Right lobe of liver (tissue), 6 donors: ENCODE measurements at places on chromosomes 3 and 15. TPM values are rescaled to one million over a fixed set of nuclear protein-coding genes. Genes with fewer than 3 reads are reported as not detected.

GRCh38 chr15:50624616-50625168 is 61.9 kb downstream of the TRPM7 start:
- DNase-seq: no peak

DNA sequence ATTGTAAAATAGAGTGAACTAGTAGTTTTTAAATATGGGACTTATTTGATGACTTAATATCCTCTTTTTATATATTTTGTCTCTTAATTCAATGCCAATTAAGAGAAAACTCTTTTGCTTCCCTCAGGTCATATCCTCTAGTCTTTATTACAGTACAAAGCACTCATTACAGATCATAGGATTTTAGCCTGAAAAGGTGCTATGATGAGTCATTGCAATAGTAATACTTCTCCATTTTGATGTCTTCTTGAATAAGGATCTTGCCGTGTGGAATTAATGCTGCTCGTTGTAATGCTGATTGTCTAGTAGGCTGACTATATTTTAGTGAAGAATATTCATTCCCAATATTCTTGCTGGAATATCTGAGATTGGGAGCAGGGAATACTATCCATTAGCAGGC is 612.2 kb upstream of the GOLIM4 start:
- DNase-seq: no peak

GRCh38 chr15:53378096-53378800 is 381.2 kb downstream of the WDR72 start:
- DNase-seq: no peak

DNA sequence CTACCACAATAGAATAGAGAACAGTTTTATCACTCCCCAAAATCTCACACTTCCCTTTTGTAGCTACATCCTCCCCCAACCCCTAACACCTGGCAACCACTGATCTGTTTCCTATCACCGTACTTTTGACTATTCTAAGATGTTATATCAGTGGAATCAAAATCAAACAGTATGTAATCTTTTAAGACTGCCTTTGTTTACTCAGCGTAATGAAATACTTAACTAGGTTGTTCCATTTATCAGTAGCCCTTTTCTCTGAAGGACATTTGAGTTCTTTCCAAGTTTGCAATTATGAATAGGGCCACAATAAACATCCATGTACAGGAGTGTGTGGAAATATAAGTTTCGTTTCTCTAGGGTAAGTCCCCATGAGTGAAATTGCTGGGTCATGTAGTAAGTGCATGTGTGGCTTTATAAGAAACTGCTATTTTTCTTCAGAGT is 372.3 kb downstream of the SV2B start:
- no peak for DNase-seq

- DNase-seq: no peak
Measured at GRCh38 chr15:63575312-63575711, 21.9 kb upstream of the FBXL22 start.

DNA sequence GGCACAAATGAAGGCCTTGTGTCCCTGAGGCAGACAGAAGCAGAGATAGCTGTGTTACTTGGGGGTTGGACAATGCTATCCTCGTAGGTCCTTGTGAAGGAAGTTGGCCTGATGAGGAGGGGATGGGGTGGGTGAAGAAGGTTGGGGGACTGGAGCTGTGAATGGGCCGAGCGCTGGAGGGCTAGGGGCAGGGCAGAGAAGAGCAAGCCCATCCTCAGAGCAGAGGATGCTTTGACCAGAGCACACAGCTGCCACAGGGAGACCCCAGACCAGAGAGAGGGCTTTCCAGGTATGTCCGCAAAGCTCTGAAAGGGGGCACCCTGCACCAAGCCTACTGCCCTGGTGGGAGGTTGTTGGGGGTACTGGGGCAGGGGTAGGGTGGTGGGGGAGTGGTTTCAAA is 5.7 kb upstream of the TBC1D2B start:
- no peak for DNase-seq

DNA sequence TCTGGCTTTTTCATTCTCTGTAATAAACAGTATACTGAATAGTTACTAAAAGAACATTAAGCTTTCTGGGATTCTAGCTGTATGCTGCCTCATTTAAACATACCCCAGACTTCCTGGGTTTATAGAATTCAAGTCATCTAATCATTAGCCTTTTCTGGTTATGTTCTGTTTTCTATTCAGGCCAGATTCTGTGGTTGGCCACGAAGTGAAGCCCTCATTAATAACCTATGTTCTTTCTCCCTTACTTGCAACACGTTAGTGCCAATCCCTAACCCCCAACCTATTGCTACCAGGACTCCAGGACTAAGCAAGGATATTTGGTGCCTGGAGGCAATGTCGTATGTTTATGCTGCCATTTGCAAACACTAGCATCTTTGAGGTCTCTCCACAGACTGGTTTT is 28.6 kb upstream of the MTMR10 start:
- DNase-seq: no peak

DNA sequence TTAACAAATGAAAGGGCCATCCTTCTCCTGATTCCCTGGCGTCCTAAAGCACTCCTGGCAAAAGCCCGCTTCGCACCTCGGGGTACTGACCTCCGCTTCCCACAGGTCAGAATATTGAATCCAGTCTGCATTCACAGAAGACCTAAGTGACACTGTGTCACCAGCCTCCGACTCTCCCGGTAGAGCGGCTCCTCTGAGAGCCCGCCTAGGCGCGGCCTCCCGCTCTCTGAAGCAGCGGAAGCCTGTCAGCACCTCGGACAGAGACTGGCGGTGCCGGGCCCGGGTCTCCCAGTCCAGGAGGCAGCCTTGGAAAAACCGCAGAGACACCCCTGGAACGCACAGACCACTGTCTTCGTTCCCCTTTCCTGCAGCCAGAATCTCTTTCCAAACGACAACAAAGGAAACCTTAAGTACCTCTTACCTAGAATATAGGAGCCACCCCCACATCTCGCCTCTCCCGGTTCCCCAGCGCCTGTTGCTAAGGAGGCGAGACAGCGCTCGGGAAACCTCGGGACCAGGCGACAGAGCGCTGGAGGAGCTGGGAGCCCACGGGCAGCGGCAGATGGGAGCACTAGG is 1.2 kb downstream of the GABRB3 start:
- no peak for DNase-seq

DNA sequence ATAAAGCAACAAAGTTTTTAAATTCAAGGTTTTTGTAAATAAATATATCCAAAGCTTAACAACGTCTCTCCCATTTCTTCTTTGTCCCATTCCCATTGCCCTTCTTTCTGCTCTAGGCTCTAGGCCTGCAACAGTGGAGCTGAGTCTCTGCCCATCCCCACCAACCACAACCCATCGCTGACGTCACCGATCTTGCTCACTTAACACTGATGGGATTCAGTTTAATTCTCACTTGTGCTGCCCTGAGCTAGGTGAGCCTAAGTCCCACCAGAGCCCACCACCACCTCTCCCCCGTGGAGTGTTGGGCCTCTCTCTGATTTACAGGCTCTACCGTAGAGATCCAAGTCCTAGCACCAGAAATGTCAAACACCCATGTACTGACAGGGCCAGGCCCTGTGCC is 61.3 kb upstream of the RAB6B start:
- DNase-seq: no peak

DNA sequence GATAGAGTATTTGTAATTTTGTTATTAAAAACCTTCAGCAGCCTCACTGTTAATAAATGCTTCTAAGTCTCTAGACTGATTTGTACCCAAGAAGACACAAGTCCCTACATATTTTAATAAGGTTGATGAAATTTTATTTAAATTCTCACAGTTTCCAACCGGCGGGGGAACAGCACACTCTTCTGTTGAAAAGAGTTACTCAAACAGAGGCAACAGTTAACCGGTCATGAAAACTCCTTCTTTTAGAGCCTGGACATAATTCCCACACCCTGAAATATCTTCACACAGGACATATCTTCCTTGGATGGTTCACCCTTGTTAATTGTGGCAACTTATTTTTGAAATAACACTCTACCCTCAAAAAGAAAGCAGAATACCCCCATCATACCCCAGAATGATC is 278.8 kb downstream of the FOXP1 start:
- no peak for DNase-seq

The PRKCI gene
- 15.7 TPM for total RNA-seq

The VEPH1 gene
- 1.4 TPM for total RNA-seq

The RNF111 gene
- 15.1 TPM for total RNA-seq

The IGSF10 gene
- total RNA-seq: 0.16 TPM

The COX5A gene
- total RNA-seq: 141 TPM

The HDGFL3 gene
- total RNA-seq: 1.7 TPM

The GOLGA6L7 gene
- not detected for total RNA-seq

The TTLL13 gene
- total RNA-seq: not detected
